ENCODE measurements at places on chromosomes 4 and X.

DNA sequence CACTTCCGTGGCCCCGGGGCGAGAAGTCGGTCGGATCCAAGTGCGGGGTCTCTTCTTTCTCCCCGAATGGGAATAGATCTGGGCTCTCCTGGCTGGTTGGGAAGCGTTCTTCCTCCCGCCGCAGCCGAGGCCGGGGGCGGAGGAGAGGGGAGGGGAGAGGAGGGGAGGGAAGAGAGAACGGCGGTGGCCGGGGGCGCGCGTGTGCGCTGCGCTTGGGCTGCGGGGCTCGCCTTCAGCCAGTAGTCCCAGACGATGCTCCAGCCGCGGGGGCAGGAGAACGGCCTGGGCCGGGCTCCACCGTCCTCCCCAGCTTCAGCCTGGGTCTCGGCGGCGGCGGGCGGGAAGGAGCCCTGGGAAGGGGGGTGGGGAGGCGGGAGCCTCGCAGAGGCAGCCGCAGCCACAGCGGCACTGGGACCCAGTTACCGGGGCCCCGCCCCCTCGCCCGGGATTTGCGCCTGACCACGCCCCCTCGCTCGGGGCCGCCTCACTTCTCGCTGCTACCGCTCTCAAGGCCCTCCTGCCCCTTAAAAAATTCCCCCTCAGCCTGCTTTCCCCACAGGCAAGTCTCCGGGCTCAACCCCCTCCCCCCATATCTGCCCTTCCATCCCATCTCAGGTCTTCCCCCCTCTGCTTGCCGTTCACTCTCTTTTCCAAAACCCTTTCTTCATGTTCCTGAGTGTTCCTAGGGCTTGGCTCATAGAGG, at the start of gene FGD1:
TSS of gene FGD1 (minus strand) at position 421 of the 703 bp plus-strand sequence. CDS start 802 bp downstream, outside the sequence.
- peak; percentile 70 for DNase-seq

DNA sequence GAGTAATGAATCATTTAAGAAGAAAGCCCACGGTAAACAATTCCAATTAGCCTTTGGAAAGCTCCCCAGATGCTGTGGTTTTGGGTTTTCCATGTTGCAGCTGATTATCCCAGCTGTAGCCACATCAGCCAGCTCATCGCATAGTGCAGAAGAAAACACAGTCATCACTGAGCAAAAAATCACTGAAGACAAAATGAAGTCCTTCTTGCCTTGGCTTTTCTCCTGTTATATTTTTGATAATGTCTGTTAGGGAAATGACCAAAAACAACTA, 193.0 kb upstream of the C1QTNF7 start:
- no peak for DNase-seq

DNA sequence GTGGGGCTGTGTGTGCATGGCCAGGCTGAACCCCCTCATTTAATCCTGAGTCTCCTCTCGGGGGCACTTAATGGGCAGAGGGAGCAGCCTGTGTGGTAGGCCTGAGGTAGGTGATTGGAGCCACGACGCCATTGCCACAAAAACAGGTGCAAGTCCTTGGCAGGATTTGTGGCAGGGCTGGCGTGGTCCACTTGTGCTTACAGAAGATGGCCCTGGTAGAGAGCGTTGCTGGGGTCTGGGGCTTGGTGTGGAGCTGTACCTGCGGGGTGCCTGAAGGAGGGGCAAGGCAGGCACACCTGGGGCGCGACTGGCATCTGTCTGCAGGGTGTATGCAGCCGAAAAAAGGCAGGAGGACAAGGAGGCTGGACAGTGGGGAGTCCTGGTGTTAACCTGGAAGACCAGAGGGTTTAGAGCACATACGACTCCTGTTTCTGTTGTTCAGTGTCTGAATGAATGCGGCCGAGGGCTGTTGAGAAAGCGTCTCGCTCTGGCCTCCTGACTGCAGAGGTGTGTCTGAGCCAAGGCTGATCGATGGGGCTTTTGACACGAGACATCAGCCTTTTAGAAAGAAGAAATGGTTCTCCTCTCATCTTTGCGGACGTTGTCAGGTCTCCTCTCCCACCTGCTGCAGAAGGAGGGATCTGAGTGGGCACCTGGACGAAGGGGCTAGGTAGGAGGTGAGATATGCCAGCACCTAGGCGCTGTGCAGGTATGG, 52.0 kb downstream of the TBC1D14 start:
- no peak for DNase-seq

- DNase-seq, result no peak
These were observed 2.7 kb downstream of the MECP2 start for GRCh38 chrX:154094833-154095232.

GRCh38 chrX:11287505-11287904, 5.7 kb upstream of the AMELX start:
- DNase-seq, result no peak

DNA sequence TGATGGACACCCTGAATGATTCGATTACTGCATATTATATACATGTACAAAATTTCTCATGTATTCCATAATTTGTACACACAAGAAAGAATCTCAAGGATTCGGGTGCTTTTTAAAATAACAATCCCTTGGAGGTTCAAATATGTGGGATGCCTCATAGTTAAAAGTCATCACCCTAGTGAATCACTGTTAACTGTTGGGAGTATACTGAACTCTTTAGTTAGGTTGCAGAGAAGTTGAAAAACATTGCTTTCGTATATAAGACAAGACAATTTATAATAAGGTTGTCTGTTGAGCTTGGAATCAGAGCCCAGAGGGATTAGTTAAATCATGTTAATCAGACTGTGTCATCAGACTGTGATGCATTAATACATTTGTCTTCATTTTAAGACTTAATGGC, 15.6 kb downstream of the DCK start:
- DNase-seq, result no peak

GRCh38 chr4:113873508-113873907, 105.9 kb downstream of the ARSJ start:
- DNase-seq, result no peak

- DNase-seq, result no peak
These were observed 51.9 kb upstream of the TADA2B start for GRCh38 chr4:6991249-6991648.

DNA sequence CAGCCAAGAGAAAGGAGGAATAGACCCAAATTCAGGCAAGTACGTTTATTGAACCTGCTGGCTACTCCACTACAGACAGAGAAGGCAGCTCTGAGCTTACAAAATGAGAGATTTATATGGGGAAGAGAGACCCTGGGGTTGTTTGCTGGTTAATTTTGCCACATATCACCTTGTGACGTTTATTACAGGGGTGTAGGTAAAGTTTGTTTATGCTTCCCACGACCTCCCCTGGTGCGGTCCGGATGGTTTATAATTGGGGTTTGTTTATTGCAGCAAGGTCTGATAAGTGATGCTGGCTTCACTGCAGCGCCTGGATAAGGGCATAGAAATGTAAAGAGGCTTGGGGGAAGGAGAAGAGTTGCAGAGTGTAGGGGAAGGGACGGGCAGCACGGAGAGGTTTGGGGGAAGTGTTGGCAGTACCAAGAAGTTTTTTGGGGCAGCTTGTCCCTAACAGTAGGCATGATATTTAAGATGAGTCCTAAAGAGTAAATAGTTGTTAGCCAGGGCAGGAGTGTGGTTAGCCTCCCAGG, 12.6 kb downstream of the BEX1 start:
- no peak for DNase-seq

DNA sequence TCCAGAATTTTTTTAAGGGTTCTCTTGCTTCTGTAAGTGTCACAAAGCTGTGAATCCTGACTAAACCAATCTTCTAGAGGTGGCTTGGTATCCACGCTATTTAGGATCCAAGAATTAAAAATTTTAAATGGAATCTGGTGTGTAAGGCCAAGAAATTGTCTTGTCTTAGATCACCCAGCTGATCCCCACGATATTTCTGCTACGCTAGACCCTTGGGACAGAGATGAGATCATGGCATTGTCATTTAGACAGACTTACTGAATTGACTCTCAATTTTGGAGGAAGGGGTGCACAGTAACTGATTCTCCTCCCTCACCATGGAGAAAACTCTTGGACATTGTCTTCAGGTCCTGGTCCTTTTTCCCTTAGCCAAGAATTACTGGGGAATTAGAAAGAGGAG, 5.7 kb downstream of the GPRIN3 start:
- DNase-seq, result no peak

DNA sequence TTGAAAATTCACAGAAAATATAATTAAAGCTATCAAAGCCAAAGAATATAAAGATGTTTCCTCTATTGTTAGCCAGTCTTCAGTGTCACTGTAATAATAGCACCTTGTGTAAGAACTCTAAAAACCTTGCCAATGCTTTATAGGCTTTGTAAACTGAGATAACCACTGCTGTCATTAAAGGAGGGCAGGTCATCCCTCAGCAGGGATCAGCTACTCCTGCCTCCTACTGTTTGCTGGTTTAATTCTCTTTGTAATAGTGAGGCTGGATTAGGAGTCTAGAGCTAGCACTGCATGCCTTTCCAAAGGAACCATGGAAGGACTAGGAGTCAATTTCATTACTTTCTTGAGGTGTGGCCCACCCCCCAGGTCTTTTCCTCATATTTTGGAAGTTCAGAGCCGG, 46.2 kb downstream of the FHIP1A start:
- DNase-seq, result no peak

- DNase-seq, result no peak
These were observed 172.7 kb upstream of the TBC1D9 start for GRCh38 chr4:140928880-140929279.

DNA sequence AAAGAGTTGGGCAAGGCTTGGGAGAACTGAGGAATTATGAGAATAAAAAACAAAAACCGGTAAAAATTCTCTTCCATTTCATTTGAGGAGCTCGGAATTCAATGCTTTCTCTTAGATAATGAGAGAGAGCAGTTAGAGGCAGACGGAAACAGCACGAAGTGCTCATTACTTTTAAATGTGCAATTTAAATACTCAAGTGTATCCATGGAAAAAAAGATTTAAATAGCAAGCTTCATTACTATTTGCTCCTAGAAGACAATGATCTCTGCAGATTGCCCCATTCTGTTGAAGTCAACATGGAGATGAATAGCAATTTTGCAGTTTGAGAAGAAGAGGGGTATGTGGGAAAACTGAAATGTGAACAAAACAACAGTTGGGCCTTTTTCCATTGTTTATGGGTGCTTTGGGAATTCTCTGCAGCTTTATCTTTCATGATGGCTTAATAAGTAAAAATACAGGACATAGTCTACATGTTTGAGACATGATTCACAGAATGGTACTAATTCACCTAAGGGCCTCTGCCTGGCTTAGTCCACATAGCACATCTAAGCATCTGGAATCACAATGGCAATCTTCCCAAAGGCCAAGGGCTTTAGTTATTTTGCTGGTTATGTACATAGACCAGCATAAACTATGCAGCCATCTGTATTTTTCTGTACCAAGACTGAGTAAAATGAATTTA, 512.7 kb upstream of the FAT1 start:
- no peak for DNase-seq

DNA sequence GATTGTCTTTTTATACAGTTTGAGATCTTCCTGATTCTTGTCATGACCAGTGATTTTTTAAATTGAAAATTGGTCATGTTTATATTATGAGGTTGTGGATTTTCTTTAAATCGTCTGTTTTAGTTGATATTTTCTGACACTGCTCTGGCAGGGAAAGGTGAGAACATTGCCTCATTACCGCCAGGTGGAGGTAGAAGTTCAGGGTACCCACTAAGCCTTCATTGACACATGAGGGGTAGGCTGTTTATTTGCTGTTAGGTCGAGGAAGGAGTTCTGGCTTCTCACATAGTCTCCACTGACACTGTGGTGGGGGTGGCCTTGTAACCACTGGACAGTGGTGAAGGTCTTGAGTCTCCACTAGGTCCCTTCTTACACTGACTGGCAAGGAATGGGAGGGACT, 117.6 kb upstream of the GPR101 start:
- DNase-seq, result no peak

GRCh38 chrX:18041656-18042055, 179.0 kb downstream of the BEND2 start:
- DNase-seq, result no peak

- DNase-seq, result peak; percentile 41
These were observed 51.8 kb downstream of the RBPJ start for GRCh38 chr4:26372525-26373172.

- DNase-seq, result no peak
These were observed 344.5 kb upstream of the RASGEF1B start for GRCh38 chr4:81816031-81816761.

- no peak for DNase-seq
These were observed 46.6 kb downstream of the ADAMTS3 start for GRCh38 chr4:72522440-72522839.

- no peak for DNase-seq
These were observed 103.1 kb upstream of the BMP3 start for GRCh38 chr4:80927420-80927819.

GRCh38 chr4:3340700-3341083, 47.9 kb downstream of the RGS12 start:
- peak; percentile 45 for DNase-seq

- DNase-seq, result peak; percentile 8
These were observed 17.0 kb upstream of the AP1AR start for GRCh38 chr4:112214390-112215264.

GRCh38 chrX:67781132-67781531, 237.3 kb downstream of the AR start:
- no peak for DNase-seq
